ENCODE measurements at places on chromosomes 7 and 10.

DNA sequence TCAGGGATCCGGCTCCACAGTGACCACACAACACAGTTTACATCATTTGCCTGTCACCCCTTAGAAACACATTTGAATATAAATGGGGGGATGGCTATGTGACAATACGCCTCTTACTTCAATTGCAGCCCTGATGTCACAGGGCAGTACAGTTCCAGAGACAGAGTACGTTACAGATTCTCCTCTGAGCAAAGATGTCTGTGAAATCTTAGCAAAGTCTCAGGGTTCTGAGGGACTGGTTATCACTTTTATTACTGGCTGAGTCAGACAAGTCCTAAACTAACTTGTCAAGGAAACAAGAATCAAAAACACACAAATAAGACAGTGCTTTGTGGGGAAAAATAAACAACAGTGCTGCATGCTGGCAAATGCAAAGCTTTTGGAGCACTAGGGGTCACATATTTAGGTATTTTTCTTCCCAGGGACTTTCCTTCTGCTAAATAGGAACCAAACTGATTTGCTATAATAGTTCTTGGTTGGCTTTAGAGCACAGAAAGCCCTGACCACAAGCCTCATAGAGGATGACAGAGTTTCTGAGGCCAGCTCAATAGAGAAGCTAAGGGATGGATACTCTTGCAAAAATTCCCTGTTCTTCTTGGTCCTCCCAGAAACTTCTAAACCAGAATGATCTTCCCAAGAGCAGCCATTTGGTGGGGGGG, 501.6 kb downstream of the GRID1 start:
- no peak for DNase-seq

DNA sequence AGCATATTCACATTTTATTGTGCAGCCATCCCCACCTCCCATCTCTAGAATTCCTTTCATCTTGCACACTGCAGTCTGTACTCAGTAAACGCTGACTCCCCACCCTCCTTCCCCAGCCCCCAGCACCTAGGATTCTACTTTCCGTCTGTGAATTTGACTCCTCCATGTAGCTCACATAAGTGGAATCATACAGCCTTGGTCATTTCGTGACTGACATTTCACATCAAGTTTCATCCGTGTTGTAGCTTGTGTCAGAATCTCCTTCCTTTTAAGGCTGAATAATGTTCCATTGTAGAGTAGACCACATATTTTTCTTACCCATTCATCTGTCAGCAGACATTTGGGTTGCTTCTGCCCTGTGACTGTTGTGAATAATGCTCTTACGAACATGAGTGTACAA, 26.2 kb upstream of the TCERG1L start:
- DNase-seq: no peak

GRCh38 chr7:50220273-50220672, 84.2 kb upstream of the IKZF1 start:
- DNase-seq: no peak

DNA sequence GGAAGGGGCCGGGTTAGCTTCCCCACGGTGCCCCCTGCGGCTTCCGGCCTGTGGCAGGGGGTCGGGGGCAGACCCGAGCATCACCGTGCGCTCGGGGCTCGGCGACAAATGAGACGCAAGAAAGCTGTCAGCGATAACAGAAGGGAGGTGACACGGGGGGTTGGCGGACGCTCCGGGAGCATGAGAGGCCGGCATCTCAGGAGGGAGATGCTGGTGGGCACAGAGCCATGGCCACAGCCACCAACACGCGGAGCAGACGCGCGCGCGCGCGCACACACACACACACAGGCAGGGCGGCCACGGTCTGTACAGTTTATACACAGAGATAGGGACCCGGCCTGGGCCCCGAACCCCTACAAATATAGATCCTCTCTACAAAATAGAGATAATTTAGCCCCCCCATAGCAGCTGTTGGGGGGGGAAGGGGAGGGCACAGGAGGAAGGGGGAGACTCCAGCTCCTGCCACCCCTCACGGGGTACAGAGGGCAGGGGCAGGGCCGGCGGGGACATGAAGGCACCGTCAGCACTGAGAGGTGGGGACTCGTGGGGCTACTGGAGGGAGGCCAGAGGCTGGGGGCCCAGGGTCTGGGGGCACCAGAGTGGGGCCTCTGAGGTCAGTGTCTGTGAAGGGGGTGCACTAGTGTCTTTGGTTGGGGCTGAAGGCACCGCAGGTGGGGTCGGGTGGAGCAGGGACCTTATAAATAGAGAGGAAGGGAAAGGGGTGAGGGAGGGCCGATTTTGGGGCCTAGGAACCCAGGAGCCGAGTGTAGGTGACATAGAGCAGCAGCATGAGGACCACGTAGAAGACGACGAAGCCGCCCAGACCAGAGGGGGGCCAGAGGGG, 884 bp upstream of the SAP25 start:
- no peak for DNase-seq

GRCh38 chr7:150323682-150324372, 482 bp upstream of the ACTR3C start:
- no peak for DNase-seq

- DNase-seq: no peak
Observed at GRCh38 chr7:107563081-107563774, 492 bp downstream of the COG5 start.

GRCh38 chr10:43299579-43299978, 32.7 kb upstream of the RASGEF1A start:
- DNase-seq: no peak

GRCh38 chr10:126670056-126670894, at the start of gene C10orf90:
Gene C10orf90, minus strand, starts transcription at chr10:126670693. Its CDS starts 213 bp downstream, at chr10:126670480.
- no peak for DNase-seq

DNA sequence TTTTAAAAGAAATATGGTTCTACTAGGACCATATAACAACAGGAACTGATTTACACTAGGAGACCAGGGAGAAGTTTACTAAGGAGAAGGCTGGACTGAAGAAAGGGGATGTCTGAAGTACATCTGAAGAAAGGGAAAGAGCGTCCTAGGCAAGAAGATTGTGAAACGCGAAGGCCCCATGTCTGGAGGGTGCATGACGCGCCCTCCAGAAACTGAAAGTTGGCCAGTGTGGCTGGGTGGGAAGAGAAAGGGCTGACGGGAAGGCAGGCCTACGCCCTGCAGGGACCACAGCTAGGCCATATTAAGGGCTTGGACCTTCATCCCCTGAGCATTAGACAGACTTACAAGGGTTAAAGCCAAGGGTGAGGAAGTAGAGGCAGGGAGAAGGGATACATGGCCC, 158.0 kb downstream of the TRIL start:
- DNase-seq: no peak

GRCh38 chr7:79386688-79387422, 66.6 kb downstream of the MAGI2 start:
- DNase-seq: no peak

GRCh38 chr7:57256637-57257375, 124.6 kb upstream of the ZNF479 start:
- no peak for DNase-seq

DNA sequence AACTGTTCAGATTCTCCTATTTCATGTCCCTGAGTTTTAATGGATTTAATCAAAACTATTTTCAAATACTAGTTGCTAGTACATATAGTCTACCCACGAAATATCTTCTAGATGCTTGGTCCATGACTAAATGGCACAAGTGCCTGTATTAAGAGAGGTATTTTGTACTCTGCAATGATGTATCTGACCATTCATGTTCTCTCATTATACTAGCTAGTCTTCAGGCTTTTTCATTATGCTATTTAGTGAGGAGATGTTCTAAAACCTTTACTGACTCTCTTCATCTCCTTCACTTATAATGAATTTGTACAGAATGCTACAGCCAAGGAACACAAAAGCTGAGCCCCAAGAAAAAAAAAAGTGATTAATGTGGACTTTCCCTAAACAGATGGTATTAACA, 222.5 kb downstream of the AHR start:
- DNase-seq: no peak

DNA sequence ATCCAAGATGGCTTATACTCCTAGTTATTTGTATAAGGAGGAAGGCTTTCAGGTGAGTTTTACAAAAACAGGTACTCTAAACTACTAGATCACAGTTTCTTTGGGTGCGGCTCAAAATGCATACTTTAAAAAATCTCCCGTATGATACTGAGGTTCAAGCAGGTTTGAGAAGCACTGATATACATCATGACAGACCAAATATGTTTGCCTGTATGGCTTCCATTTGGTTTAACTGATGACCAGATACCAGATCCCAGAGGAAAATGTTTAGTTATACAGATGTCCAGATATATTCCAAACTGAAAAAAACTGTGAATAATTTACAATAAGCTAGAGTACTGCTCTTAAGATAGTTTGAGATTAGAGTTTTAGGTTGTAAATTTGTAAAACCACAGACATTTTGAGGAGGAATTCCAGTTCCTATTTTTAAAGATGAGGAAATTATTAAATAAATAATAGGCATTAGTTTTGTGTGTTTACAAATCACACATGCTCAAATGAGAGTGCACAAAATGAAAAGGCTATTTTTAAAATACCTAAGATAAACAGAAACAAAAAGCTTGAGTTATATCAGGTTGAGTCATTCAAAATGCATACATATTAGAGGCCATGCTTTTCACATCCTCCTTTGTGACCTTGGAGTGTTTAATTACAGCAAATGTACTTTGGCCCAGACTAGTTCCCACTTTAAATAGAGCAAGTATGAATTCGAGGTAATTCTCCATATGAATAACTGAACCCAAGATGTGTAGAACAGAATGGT, 60.5 kb downstream of the SEMA3C start:
- DNase-seq: no peak
